Hepatic stellate cell (primary cell): ENCODE measurements at places on chromosomes 1 and 21.

GRCh38 chr1:190243056-190243455, 234.6 kb downstream of the BRINP3 start:
- DNase-seq: no peak

DNA sequence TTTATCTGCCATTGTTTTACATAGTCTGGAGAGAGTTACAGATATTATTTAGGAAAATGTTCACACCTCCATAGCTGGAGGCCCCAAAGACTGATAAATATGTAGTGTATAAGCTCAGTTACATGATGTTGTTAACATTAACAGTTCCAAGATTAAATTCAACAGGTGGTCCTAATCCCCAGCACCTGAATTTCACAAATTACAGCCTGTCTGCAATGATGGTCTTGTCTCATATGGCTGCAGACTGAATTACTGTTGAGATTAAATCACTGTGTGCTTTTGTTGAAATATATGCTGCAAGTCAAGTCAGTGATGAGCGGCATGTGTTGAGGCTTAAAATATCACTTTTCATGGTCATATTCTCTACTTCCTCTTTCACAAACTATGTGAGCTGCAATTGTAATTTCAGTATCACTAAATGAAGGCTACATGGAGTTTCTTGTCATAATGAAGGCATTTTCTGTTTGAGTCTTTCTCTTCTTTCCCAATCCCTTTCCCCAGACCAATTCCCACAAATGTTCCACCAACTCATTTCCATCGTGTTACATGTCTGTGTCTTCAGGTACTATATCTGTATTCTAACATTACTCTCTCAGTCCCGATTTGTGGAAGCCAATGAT, 4.2 kb downstream of the ST6GALNAC5 start:
- no peak for DNase-seq

DNA sequence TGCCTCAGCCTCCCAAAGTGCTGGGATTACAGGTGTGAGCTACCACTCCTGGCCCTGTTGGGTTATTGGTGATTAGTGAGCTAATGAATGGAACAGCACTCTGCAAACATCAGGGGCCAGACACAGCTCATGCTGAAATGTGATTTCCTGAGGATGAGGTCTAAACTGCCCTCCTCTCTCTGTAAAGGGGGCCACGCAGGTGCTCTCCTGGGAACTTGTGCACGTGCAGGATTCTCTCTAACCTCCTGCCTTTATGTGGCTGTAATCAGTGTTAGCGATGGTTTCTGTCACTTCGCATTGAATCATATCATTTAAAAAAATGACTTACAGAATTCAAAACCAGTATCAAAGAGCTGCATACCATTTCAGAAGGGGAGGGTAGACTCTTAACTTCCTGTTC, 3.6 kb downstream of the GPR157 start:
- DNase-seq: no peak

GRCh38 chr1:243715285-243715684, 134.8 kb downstream of the AKT3 start:
- DNase-seq: no peak

DNA sequence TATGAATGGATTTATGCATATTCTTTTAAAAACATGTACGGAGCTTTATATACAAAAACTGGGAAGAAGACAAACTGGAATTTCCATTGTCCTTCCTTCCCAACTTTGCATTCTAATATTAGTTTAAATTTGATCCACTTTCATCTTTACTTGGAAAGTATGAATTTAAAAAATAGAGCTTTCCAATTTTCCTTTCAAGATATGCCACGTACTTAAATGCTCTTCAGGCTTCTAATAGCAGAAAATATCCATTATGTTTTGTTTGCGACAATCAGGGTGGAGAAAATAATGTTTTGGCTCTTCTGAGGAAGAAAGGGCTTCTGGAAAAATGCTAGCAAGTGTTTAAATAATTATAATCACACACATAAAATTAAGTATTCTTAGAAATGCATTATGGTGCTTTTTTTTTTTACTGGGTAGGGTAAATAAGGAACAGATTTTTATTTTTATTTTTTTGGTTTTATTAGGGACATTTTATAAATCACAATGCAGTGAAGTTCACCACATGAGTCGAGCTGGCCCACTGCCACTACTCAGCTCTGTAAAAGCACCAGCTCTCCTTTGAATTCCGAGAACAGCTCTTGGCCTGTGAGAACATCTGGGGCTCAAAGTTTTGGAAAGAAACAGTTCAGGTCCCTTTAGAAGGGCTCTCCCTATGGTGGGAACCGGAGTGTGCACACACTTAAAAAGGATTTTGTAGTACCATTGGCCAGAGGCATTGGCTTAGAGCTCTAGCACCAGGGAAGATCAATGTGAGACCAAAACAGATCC, 287.4 kb upstream of the LYPLAL1 start:
- peak; percentile 7 for DNase-seq

DNA sequence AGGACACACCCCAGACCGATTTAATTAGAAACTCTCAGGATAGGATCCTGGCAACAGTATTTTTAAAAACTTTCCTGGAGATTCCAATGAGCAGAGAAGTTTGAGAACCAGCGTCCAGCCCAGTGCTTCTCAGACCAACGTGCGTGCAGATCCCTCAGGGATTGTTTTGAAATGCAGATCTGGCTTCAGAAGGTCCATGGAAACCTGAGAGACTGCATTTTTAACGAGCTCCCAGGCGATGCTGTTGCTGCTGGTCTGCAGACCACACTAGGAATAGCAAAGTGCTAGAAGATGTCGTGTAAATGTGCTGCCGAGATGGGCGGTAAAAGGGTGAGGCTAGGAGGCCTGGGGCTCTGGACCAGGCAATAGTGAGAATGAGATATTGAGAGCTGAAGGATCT, 18.4 kb upstream of the CASQ1 start:
- DNase-seq: no peak

GRCh38 chr1:22702296-22703085, 8.1 kb upstream of the EPHB2 start:
- no peak for DNase-seq

- peak; percentile 94 for DNase-seq
These were observed at the start of gene B4GALT3 for GRCh38 chr1:161177112-161177935. Gene B4GALT3 (minus strand): TSS chr1:161177507. CDS start chr1:161176060, 1,447 bp downstream.

GRCh38 chr1:112674986-112675727, 698 bp downstream of the MOV10 start:
- peak; percentile 54 for DNase-seq

GRCh38 chr1:229696385-229696784, 70.3 kb downstream of the URB2 start:
- DNase-seq: no peak

GRCh38 chr1:215192306-215192705, 109.8 kb downstream of the KCNK2 start:
- DNase-seq: no peak

- DNase-seq: no peak
These were observed 60.8 kb upstream of the RALGPS2 start for GRCh38 chr1:178664278-178664677.

- DNase-seq: no peak
These were observed 7.8 kb downstream of the TUFT1 start for GRCh38 chr1:151547900-151548230.

GRCh38 chr1:24659166-24659904, 16.2 kb downstream of the SRRM1 start:
- DNase-seq: no peak

- DNase-seq: no peak
These were observed 163.4 kb downstream of the HHIPL2 start for GRCh38 chr1:222384531-222384930.

GRCh38 chr1:77313491-77313890, 31.7 kb downstream of the AK5 start:
- no peak for DNase-seq

DNA sequence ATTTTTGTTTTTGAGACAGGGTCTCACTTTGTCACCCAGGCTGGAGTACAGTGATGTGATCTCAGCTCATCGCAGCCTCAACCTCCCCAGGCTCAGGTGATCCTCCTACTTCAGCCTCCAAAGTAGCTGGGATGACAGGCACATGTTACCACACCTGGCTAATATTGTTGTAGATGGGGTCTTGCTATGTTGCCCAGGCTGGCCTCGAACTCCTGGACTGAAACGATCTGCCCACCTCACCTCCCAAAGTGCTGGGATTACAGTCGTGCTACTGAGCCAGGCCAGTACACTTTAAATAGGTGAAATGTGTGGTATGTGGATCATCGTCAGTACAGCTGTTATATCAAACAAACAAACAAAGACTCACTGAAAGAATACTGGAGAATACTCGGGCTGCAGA, 35.0 kb upstream of the GPR153 start:
- DNase-seq: no peak

- DNase-seq: peak; percentile 35
These were observed 77.9 kb downstream of the TENT5C start for GRCh38 chr1:117683571-117684285.

GRCh38 chr1:203378556-203379245, 27.8 kb upstream of the FMOD start:
- peak; percentile 59 for DNase-seq

DNA sequence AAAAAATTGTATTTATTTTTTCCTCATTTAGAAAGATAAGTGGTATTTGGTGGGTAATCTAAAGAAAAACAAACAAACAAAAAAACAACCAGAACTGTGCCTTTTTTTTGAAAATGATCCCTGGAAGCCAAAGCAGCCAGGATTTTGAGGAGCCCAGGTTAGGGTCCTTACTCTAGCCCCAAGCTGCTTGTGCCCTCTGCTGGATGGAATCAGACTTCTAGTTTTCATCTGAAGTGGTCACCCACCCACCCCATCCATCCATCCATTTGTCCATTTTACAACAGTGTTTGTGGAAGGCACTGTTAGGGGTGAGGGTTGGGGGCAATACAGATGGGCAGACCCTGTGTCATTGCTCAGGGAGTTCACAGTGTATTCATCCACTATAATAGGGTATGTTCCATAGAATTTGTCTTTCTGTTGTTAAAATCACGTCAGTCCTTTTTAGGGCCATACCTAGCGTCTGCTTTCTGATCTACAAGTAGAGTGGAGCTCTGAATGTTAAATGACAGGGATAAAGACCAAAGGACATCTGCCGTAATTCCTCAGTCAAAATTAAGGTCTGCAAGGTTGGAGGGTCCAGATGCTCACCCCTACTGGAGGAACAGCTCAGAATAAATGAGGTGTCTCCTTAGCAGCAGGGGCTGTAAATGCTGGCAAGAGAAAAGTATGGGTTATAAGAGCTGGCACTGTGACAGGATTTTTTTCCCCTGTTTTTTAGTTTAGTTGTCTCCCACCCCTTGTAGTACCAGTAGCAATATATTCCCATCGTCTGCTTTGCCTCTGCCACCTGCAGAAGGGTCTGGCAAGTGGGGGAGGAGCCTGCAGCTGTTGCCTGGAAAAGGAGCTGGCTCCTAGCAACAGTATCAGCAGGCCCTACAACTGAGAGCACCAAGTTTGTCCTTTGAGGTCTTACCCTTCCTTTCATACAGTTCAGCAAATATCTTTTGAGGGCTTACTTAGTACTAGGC, 3.2 kb downstream of the LRRC42 start:
- DNase-seq: no peak

DNA sequence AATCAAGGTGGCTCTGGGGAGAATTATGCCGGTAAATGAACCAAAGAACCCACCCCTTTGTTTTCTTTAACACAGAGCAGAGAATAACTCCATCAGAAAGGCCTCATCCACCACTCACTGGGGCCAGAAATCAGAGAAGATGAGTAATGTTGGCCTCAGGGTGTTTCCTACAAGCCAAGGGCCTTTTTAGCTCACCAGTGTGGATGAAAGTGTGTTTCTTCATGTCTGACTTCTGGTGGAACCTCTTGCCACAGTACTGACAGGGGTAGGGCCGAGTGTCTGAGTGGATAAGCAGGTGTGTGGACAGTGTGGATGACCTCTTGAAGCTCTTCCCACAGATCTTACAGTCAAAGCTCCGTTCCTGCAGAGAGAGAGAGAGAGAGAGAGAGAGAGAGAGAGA, 8.3 kb downstream of the GFI1 start:
- DNase-seq: no peak

GRCh38 chr1:29390075-29390474, 153.8 kb downstream of the PTPRU start:
- no peak for DNase-seq

- no peak for DNase-seq
These were observed 180.2 kb downstream of the NR5A2 start for GRCh38 chr1:200207711-200208126.

DNA sequence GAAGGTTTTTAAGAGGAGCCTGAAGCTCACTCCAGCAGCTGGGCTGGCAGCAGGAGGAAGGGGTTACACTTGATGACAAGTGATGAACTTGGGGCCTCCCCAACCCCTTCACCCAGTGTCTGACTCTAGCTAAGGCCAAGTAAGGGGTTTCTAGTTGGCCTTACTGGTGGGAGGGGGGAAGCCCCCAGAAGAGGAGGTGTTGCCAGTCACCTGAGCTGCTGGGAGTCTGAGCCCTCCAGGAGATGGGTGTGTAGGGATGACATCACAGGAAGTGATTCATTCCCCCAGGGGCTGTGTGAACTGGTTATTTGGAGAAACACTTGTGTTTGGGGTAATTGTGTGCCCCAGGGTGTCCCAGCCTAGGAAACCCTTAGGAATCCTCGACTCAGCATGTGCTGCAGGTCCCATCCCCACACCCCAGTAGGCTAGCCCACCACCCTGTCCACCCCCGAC, 3.1 kb downstream of the PADI1 start:
- peak; percentile 79 for DNase-seq

GRCh38 chr1:39538531-39539251, 37.9 kb downstream of the PABPC4 start:
- no peak for DNase-seq

DNA sequence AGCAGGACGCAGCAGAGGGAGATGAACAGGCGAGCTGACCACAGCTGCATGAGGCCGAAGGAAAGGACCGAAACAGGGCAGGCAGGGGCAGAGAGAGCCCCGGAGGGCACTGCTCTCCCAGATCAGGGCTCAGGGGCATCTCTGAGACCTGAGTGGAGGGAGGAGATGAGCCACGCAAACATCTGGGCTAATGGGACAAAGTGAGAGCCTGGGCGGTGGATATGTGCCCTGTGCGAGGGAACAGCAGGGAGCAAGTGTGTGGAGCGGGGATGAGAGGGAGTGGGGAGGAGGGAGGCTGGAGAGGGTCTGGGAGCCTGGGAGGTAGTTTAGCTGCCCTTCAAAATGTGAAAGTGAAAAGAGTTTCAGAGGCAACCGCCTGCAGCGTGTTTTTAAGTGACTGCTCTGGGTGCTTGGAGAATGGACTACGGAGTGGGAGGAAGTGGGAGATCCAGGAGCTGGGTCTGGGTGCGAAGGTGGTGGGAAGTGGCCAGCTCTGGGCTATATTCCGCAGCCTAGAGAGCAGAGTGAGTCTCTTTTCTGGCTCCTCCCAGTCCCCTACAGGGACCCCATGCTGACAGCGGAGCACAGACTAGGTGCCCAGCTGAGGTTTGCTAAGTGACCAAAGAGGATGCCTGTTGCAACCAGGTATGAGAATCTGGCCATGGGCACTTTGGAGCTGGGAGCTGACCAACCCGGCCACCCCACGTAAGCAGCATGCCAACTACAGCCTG, 114.6 kb upstream of the IFFO2 start:
- no peak for DNase-seq

DNA sequence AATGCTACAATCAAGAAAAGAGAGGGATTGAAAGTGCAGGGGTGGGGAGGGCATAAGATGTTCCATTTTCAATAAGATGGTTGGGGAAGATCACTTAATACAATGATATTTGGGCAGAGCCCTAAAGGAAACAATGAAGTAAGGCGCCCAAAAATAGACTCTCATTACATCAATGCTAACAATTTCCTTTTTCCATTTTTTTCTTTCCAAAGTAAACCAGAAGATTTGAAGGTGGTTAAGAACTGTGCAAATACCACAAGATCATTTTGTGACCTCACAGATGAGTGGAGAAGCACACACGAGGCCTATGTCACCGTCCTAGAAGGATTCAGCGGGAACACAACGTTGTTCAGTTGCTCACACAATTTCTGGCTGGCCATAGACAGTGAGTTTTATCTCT, 16.8 kb downstream of the IFNAR2 start:
- no peak for DNase-seq

- no peak for DNase-seq
These were observed 44.8 kb downstream of the URB1 start for GRCh38 chr21:32347977-32348376.
